ENCODE measurements at places on chromosomes 4 and X. TPM values are rescaled to one million over a fixed set of nuclear protein-coding genes. Genes with fewer than 3 reads are reported as not detected.

MAGEC1 gene
- total RNA-seq, result not detected

ADH6 gene
- total RNA-seq, result not detected

AFM gene
- total RNA-seq, result not detected

NPY2R gene
- total RNA-seq, result not detected

GRIA3 gene
- 4.9 TPM for total RNA-seq

CLDN2 gene
- total RNA-seq, result not detected

CCDC110 gene
- total RNA-seq, result 3.5 TPM

MBNL3 gene
- 15.9 TPM for total RNA-seq

Data from posterior vena cava (tissue), 2 donors.